ENCODE measurements at places on chromosomes 13 and 19.
A peak's percentile ranks its signal among the peaks of the same experiment; 100 is the strongest.

DNA sequence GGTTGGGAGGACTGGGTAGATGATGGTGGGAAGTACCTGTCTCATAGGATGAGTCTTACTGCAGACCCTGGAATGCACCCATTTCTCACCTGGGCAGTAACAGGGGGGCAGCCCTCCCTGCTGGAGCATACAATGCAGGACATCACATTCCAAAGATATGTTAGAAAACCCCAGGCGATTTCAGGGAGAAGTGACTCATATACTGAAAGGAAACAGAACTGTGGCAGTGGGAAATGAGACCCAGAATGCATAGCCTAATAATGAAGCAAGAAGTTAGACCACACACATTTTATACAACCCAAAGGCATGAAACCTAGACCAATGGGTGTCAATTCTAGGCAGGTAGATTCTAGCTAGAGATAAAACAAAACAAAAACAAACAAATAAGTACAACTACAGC is 402.7 kb downstream of the IRS2 start:
- no peaks in the 10 kb centered on the region for H3K27me3 ChIP-seq
- no peaks in the 10 kb centered on the region for H3K36me3 ChIP-seq
- H3K4me1 ChIP-seq, result no peaks in the 10 kb centered on the region
- DNase-seq, result no peak

DNA sequence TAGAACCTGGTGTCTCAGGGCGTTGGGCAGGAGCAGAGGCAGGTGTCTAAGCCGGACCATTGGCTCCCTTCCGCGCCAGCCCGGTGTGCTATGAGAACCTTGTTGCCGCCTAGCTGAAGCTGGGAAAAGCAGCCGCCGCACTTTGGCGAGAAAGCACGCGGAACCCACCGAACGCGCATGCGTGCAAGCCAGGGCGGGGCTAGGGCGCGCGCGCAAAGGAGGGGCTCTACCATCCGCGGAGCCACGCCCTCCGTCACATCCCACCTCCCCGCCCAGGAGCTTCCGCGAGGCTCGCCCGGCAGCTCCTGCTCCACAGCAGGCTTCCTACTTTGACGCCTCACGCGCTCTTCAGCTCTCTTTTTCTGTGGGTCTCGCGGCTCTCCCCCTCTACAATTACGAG is 51.3 kb downstream of the WDR87 start:
- DNase-seq, result no peak
- no peaks in the 10 kb centered on the region for H3K4me1 ChIP-seq
- H3K36me3 ChIP-seq, result no peaks in the 10 kb centered on the region
- H3K4me3 ChIP-seq, result no peak overlapping the region
- H3K27ac ChIP-seq, result no peak overlapping the region

GRCh38 chr13:97414392-97414791 is 19.6 kb upstream of the RAP2A start:
- no peaks in the 10 kb centered on the region for H3K36me3 ChIP-seq
- H3K4me1 ChIP-seq, result no peaks in the 10 kb centered on the region
- no peaks in the 10 kb centered on the region for H3K27me3 ChIP-seq
- no peak overlapping the region for H3K27ac ChIP-seq

DNA sequence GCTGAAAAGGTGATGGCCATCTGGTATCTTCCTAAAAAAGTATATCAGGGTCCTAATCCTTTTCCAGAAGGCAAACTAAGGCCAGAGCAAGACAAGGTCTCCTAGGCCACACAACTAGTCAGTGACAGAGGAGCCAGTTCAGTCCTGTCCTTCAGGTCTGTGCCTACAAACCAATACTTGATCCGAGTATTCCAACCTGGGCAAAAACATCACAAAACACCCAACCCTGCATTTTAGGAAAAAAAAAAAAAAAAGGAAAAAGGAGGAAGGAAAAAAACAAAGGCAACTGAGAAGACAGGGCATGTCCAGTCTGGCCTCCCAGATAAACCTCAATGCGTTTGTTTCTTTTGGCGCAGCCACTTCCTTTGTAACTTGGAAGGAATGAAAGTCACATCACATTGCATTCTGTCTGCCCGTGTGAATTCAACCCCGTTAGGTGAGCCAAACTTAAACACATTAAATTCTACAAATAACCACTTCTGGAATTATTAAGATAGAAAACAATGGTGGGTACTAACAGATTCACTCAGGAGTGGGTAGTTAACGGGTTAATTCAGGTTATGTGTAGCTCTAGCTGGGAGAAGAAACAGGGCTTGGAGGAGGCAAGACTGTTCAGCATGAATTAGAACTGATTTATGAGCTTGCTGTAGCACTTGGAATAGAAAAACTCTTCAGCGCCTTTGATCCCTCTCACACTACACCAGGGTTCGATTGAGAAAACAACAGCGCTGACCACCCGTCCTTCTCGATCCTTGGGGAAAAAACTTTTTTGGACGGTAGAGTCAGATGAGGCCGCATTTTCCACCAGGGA is 43.0 kb upstream of the HNRNPA1L2 start:
- peaks cover 1% of the 10 kb centered on the region for H3K27me3 ChIP-seq
- H3K4me1 ChIP-seq, result no peaks in the 10 kb centered on the region
- H3K4me3 ChIP-seq, result peak overlapping the region; percentile 50
- H3K27ac ChIP-seq, result no peak overlapping the region
- no peaks in the 10 kb centered on the region for H3K36me3 ChIP-seq

DNA sequence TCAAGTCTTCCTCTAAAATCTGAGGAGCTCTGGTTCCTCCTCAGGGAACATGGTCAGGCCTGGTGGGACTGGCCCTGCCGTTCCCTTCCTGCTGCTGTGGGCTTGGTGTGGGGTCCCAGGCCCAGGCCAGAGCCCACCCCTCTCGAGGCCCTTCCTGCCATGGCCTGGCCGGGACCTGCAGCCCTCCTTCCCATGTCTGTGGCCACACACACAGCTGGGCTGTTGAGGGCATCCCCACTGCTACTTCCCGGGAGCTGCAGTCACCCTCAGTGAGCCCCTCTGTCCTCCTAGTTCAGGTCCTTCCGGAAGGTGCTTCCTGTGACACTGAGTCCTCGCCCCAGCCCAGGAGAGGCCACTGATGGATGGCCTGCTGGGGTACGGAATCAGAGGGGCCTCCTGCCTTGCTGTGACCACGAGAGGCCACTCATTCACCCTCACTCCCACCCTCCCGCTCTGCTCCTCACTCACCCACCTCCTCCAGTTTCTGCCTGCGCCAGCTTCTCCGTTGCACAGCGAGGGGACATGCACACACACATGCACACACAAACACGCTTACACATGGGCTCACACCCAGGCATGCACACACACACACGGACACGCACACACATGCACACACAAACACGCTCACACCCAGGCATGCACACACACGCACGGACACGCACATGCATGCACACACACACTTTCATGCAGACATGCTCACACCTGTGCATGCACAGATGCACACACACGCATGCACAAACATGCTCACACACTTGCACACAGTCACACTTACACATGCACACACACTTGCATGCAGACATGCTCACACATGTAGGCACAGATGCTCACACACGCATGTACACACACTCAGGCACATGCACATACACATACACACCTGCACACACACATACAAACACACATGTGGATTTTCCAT is 7.3 kb upstream of the MCF2L start:
- H3K36me3 ChIP-seq, result no peaks in the 10 kb centered on the region
- no peak overlapping the region for H3K4me3 ChIP-seq
- no peaks in the 10 kb centered on the region for H3K4me1 ChIP-seq
- no peaks in the 10 kb centered on the region for H3K27me3 ChIP-seq

GRCh38 chr13:84136582-84136981 is 254.3 kb upstream of the SLITRK1 start:
- H3K27ac ChIP-seq, result no peak overlapping the region
- no peaks in the 10 kb centered on the region for H3K36me3 ChIP-seq
- no peaks in the 10 kb centered on the region for H3K4me1 ChIP-seq
